ENCODE measurements at places on chromosomes 12 and 14.
A peak's percentile ranks its signal among the peaks of the same experiment; 100 is the strongest.

GRCh38 chr12:1825382-1826102 lies 5.2 kb downstream of the LRTM2 start:
- DNase-seq = no peak

DNA sequence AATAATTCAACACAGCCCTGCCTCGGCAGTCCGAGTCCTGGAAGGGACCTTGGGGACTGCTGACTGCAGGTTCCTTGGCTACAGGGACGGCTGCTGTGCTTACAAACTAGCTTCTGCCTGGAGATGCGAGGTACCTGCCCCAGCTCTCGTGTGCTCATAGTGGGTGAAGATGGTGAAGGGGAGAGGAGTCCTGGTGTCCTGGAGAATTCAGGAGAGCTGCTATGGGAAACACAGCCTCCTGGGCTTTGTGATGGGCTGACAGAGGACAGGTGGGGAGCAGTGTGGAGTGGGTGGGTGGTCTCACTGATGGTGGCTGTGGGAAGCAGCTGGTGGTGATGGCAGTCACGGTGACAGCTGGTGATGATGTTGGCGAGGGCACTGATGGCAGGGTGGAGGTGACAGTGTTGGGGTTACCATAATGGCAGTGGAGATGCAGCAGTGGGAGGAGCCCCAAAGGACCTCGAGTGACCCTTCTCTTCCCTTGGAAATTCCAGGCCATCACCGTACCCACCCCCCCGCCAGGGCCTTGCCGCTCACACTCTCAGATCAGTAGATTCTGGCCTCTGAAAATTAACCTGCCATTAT lies 32.8 kb downstream of the HVCN1 start:
- DNase-seq = no peak

GRCh38 chr14:55580470-55581341 lies 699 bp downstream of the KTN1 start:
- no peak for DNase-seq

- DNase-seq = no peak
Observed at GRCh38 chr14:32203928-32204357, 874 bp upstream of the RNU6-8 start.

DNA sequence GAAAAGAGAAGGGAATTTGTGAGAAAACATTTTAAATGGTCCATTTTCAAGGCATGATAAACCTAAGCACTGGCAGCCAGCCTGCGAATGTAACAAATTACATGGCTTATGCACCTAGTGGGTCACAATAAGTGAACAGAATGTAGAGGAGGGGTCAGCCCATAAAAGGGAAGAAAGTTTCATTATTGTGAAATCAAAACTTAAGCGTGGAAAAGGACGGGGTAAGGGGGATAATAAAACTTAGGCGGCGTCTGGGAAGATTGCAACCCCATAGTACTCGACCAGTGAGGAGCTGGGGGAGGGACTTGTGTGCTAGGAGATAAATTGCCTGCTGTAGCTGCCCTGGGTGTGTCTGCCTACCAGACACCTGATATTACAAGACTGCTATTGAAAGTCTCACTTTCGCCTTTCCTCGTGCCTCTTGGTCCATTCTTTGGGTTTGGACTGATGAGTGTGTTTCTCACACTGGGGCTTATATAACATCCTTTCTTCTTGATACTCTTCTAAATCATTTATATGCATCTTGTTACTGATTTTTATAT lies 40.6 kb downstream of the ZDHHC17 start:
- no peak for DNase-seq

- no peak for DNase-seq
Observed at GRCh38 chr12:23236811-23237210, 611.8 kb downstream of the ETNK1 start.

DNA sequence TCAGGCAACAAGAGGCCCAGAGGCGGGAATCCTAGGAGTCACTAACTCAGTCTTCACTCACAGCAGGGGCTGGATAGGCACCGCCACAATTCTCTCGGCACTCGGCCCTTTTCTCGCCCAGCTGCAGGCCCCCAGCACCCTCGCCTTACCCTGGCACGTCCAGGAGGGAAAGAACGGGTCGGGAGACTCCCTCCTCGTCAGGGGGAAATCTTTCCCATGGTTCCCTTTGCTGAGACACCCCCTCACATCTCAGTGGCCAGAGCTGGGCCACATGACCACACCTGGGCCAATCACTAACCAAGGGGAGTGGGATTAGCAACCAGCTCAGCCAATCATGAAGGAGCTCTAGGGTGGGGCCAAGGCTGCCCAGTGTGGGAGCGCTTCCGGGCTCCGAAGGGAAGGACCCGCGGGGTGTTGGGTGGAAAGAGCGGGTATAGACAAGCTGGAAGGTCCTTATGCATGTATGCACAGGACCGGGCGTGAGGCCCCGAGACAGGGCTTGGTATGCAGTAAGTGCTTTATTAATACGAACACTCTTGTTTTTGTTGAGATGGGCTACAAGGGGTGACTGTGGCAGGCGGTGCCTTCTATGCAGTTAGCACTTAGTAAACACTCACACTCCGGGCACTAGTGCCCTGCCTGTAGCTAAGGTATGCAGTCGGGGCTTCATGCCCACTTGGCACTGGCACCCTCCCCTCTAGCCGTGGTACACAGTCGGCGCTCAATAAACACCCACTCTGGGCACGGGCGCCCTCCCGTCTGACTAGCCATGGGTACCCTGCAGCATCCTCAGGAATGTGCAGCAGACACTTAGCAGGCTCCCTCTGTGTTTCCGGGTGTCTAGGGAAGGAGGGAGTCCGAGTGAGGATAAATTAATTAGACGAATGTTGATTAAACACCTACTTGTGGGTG lies 40.3 kb downstream of the ADGRD1 start:
- peak; percentile 28 for DNase-seq

DNA sequence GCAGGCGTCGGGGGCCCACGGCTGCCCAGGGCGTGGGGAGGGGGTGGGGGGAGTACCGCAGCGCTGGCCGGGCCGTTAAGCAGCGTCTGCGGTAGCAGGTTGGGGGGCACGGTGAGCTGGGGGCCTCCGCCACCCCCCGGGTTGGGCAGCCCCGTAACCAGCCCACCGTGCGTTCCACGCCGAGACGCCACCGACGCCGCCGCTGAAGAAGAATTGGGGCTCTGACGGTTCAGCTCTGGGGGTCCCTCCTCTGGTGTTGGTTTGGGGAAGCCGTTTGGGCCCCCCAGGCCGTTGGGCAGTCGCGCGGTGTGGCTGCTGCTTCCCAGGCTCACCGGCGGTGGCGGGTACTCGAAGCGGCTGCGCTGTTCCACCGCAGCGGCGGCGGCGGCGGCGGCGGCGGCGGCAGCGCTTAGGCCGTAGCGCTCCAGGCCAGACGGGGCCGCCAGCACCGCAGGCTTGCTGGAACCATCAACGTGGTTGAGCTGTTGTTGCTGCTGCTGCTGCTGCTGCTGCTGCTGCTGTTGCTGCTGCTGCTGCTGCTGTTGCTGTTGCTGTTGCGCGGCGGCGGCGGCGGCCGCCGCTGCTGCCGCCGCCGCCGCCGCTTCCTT lies 1.5 kb downstream of the IRF2BPL start:
- DNase-seq = peak; percentile 25

- DNase-seq = no peak
Observed at GRCh38 chr12:58804749-58805148, 115.6 kb downstream of the LRIG3 start.

GRCh38 chr12:66726556-66726955 lies 47.7 kb upstream of the GRIP1 start:
- no peak for DNase-seq

- DNase-seq = no peak
Observed at GRCh38 chr12:123453165-123453564, 4.8 kb upstream of the SNRNP35 start.

DNA sequence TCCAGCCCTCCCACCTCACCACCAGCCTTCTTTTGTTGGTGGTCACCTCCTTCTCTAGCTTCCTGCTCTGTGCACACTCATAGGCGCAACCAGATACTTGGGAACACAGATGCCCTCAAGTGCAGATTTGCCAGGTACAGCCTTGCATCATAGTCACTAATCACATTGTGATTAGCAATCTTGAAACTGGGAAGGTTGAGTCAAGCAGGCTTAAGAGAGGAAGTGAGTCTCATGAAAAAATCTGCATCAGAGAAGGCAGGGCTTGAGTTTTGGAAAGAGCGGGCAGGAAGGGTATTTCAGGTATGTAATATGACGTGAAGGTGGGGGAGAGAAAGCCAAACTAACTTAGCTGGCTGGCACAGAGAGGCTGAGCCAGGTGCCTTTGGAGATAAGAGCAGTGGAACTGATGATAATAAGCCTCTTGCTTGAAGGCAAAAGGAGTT lies 2.7 kb upstream of the RABGGTA start:
- DNase-seq = no peak

GRCh38 chr12:13275241-13276085 lies 78.9 kb downstream of the EMP1 start:
- DNase-seq = peak; percentile 10

GRCh38 chr12:121561009-121561395 lies 19.8 kb downstream of the KDM2B start:
- DNase-seq = no peak

GRCh38 chr12:120720234-120720986 lies 5.2 kb upstream of the ACADS start:
- no peak for DNase-seq

DNA sequence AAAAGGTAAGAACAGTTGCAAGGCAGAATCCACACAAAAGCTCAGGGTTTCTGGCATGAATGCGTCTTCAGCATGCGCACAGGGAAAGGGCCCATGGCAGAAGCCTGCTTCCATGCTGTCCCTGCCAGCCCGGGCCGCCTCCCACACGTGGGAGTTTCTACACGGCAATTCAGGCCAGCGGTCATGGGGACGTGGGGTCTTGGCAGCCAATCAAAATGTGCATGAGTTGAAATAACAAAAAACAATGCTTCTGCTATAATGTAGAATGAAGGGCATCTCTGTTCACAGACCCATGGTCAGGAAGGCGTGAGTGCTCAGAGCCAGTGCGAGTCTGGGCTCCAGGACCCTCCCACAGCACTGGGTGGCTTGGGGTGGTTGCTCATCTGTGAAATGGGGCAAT lies 28.6 kb downstream of the AMN start:
- DNase-seq = no peak

- no peak for DNase-seq
Observed at GRCh38 chr12:49821373-49822287, 6.6 kb downstream of the NCKAP5L start.

DNA sequence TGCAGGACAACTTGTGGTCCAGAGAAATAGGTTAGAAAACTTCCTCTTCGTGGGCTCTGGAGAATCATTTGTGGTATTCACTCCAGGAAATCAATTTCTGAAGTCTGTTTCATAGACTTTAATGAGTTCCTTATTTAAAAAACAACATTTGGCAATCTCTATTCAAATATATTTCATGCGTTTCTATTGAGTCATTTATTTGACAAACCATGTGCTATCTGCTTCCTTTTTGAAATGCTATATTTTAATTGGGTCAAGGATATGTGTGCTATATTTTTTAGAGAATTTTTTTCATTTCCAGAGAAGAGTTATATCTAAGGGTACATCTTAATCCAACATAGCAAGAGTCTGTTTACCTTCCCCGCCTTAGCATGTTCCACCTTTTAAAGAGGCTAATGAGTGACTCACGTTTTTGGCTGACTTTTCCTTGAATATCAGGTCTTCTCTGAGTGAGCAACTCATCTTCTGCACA lies 252.4 kb upstream of the EGLN3 start:
- no peak for DNase-seq

DNA sequence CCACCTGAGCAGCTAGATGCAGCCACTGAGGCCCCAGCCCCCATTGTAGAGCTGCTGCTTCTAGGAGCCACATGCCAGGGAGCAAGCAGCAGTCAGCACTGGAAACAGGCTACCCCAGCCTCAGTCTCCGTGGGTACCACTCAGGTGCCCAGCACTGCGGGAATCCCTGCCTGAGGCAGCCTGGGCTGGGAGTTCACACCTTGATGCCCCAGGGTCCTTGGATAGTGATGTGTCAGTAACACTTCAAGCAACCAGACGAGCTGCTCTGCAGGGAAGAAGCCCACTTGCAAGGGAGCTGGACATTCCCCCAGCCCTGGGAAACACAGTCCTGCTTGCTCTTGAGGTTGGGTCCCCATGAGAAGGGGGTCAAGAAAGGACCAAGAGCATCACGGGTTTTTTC lies 90.7 kb downstream of the ZFP36L1 start:
- no peak for DNase-seq

- DNase-seq = no peak
Observed at GRCh38 chr12:122004633-122005071, 17.0 kb upstream of the BCL7A start.

DNA sequence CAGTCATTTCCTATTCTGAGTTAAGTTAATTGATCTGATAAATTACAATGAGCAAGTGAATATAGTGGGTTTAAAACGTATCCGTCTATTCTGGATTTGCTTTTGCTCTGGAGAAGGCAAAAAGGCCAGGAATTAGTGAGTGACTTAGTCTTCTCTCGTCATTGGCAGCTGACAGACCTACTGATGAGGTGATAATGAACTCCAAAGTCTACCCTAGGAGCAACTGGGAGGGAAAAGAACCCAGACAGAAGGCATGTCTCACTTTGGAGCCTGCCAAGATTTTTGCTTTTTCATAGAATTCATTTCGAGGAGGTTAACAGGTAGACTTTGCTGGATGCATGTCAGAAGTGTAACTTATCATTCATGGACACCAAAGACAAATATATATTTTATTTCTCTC lies 270.3 kb downstream of the FBXL14 start:
- no peak for DNase-seq

GRCh38 chr14:62381311-62382070 lies 619.3 kb downstream of the SNAPC1 start:
- no peak for DNase-seq

DNA sequence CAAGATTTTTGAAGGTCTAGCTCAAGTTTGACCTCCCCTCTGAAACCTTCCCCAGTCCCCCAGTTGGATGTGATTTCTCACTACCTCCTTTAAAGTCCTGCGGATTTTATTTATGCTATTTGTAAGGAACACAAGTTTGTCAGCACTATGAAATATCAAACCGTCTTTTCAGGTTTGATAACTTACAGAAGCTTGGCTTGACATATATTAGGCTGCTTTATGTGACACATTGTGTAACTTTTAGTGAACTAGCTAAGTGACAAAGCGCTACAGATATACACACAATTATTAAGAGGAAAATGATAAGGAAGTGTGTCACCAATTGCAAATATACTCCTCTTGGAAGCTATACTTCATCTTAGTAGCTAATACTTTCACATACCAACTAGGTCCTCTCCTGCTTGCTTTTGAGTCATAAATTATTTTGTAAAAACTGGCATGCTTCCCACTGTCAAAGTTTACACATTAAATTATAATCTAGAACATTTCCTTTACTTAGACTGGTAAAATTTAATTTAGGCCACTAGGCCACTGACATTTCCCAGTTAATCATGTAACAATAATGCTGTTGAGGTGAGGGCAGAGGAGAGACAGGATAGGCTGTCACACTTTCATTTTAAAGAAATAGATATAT lies 149.5 kb downstream of the TMTC3 start:
- DNase-seq = no peak

DNA sequence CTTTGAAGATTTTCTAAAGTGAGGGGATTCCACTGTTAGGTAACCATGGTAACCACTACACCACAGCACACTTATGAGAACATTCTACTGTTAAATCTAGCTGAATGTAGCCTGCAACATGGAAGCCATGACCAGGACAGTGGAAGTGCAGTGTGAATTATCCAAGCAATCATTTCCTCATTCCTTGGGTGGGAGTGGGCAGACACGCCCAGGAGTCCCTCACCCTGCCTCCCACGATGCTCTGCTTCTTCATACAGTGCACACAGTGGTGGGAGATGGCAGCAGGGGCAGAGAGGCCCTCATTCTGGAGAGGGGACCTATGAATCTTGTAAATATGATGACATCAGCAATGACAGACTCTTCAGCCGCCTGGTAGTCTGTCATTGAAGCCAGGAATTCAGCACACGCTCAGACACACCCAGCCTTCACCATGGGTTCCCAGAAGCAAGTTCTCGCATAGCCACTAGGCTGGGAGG lies 70.1 kb upstream of the HOXC13 start:
- no peak for DNase-seq
